ENCODE measurements at places on chromosomes 12 and 14.

- no peak for DNase-seq
Observed at GRCh38 chr12:104721039-104721405, 237.1 kb downstream of the SLC41A2 start.

DNA sequence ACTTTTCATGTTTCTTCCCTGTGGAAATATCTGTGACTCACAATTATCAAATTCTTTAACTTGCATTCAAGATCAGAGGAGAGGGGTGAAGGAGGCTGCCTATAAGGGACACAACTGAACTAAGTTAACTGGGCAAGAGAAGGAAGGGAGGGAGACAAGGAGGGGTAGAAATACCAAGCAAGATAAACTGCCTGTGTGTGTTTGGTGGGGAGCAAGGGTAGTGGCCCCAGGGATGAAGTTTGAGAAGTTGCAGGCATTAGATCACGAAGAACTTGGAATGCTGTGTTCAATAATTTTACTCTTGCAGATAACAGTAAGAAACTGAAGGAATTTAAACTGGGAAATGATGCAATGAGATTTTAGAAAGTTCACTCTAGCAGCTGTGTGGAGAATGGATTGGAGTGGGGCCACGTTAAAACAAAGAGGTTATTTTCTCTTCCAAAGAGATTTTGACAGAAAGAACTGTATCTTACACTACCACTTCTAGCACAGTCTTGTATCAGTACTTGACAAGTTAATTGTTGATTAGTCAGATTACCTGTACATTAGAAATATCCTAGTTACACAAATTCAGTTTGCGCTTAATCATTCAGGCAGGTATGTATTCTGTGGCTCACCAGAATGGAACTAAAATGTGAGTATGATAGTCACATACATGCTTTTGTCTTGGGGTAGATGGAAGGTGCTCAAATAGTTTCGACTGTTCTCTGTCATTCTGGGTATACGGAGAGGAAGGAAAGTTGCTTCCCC, 7.4 kb downstream of the PKP2 start:
- no peak for DNase-seq

GRCh38 chr12:128008341-128008740, 258.6 kb upstream of the TMEM132C start:
- DNase-seq, result no peak

GRCh38 chr12:4145990-4146859, 127.3 kb upstream of the CCND2 start:
- DNase-seq, result no peak

GRCh38 chr12:54009171-54010052, 627 bp downstream of the HOXC8 start:
- no peak for DNase-seq
